ENCODE measurements at places on chromosomes 1 and 21.

GRCh38 chr1:200975458-200975857 lies 48.1 kb downstream of the KIF21B start:
- no peak for DNase-seq

GRCh38 chr1:229993060-229993459 lies 74.0 kb upstream of the GALNT2 start:
- no peak for DNase-seq

- no peak for DNase-seq
These were observed 64.4 kb downstream of the KCNT2 start for GRCh38 chr1:196543833-196544232.

DNA sequence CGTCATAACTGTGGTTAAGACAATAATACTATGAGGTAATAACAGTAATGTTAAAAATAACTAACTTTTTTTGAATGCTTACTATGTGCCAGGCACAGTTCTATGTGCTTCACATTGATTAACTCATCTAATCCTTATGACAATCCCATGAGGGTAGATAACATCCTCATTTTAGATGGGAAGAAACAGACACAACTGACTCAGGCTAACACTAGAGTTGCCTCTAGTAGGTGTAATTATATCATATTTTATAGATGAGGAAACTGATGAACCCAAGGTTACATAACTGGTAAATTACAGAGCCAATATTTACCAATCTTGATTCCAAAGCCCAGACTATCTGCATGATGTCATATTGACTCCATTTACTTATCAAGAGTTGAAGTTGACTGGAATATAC lies 23.5 kb downstream of the SERPINC1 start:
- no peak for DNase-seq

GRCh38 chr1:109241344-109241743 lies 8.0 kb upstream of the CELSR2 start:
- no peak for DNase-seq

- no peak for DNase-seq
These were observed 55.7 kb downstream of the WNT9A start for GRCh38 chr1:227891955-227892488.
